ENCODE measurements at places on chromosomes 16 and 17.

- no peak for DNase-seq
Observed at GRCh38 chr17:80789356-80789902, 202.2 kb upstream of the CHMP6 start.

DNA sequence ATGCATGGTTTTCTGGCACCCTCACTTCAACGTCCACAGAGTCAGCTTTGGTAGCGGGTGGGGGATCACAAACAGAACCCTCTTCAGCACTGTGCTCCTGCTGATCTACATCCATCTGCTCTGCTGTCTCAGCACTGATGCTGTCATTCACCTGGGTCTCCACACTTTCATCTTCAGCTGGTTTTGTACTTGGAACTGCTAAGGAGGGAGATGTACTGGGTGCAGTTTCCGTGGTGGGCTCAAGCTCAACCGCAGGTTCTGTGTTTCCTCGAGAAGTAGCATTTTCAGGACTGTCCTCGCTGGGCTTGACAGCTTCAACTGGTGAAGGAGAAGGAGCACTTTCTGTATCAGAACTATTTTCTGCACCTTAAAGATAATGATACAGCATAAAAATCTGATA is 101.8 kb downstream of the TTC19 start:
- no peak for DNase-seq

GRCh38 chr17:8126491-8127066 is 2.7 kb upstream of the HES7 start:
- DNase-seq = no peak

GRCh38 chr17:80151333-80151732 is 4.4 kb upstream of the EIF4A3 start:
- DNase-seq = no peak

DNA sequence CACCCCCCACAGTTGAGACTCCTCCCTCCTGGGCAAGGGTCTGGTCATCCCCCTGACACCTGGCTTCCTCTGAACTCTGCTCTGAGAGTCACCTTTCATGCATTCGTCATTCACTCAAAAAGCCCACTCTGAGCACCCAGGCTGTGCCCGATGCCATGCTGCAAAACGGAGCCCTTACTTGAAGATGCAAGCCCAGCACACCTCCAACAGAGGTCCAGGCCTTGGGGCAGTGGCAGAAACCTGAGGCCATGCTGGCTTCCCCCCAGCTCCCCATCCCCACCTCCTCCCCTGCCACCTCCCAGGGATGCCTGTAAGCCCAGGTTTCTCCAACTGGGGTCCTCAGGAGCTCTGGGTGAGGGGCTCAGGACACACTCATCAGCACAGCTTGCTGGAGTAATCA is 67.7 kb upstream of the TNRC6C start:
- no peak for DNase-seq

DNA sequence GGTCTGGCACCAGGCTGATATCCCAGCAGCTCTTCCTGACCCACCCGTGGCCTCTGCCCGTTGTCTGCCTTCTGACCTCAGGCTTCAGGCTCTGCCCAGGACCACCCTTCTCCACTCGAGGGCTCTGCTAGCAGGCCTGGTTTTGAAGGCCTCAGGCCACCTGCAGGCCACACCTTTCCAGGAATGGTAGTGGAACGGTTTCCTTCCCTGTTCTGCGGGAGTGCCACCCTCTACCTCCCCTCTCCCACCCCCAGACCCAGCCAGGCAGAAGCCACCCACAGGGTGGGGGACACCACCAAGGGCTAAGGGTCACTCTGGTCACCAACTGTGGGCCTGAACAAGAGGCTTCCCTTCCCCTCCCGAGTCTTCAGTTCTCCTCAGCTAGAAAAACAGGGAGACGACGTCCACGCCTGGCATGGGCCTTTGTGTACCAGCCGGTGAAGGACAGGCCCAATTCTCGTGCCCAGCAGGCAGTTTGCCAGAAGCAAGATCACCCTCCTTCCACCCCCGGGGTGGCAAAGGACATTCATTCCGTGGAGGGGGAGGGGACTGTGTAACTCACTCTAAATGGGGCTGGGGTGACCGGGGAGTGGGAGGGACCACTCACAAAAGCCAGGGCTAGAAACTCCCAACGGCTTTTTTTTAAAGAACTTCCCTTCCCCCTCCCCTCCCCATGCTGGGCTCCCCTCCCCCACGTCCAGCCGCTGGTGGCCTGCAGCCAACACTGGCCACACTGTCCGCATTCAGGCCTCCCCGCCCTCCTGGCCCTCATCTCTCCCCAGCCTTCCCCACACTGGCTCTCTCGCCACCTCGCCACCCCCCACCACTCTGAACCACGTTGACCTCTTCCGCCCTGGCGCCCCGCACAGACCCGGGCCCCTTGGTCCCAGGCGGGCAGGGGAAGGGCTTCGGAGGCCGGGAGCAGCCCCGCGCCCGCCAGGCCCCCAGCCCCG is 7.7 kb downstream of the CBX4 start:
- no peak for DNase-seq

DNA sequence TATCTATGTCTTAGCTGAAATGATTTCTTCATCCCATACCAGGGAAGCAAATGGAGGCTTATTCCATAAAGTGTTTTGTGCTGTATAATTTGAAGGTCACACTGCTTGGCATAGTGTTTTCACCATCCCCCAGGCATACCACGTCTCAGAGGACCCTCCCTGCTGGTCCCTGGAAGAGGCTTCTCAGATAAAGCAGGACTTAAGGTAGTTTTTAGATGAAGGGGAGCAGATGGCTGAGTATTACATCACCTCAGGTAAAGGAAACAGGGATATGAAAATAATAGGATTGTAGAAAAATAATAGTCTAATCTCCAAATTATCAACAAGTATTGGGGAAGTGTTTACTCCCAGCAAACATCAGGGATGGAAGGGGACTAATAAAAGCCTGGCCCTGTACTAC is 7.3 kb upstream of the SMG1 start:
- DNase-seq = no peak

GRCh38 chr17:77025781-77026180 is 115.0 kb upstream of the SEC14L1 start:
- DNase-seq = no peak

DNA sequence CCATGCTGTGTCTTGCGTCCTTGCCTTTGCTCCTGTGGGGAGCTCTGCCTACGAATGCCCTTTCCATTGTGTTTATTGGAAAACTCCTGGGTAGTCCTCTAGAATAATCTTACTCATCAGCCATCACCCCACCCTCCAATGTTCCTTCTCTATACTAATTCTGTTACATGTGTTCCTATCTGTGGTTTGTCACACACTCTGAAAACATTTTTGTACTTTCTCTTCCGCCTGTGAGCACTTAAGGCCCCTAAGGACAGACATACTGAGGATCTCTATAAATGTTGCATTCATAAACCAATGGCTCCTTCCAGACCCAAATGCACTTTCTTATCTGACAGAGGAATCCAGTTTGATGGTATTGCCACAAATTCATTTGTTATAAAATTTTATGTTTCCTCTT is 53.9 kb upstream of the MON1B start:
- no peak for DNase-seq

- DNase-seq = no peak
Observed at GRCh38 chr16:27625050-27625697, 75.2 kb downstream of the KATNIP start.

GRCh38 chr17:57038486-57038885 is 46.6 kb upstream of the AKAP1 start:
- DNase-seq = no peak

GRCh38 chr16:16148755-16149154 is 74.5 kb downstream of the ABCC6 start:
- DNase-seq = no peak

DNA sequence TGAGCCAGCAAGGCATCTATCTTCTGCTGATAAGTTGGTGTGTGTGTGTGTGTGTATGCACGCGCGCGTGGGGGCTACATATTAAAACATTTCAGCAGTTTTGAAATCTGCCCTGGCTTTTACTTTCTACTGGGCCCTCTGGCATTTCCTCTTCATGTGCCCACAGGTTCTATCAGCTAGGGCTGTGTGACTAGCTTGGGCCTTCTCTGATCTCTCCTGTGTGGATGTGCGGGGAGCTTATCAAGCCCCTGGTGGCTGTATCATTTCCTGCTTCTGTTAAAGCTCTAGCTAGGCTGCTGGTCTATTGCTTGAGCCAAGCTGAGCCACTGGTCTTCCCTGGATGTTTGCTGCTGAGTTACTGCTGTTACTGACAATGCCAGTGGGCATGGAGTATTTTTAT is 132.5 kb downstream of the AATF start:
- DNase-seq = peak; percentile 44

GRCh38 chr17:78664476-78665386 is 87.5 kb upstream of the DNAH17 start:
- DNase-seq = no peak

GRCh38 chr17:77882481-77883212 is 75.9 kb upstream of the TNRC6C start:
- peak; percentile 74 for DNase-seq

DNA sequence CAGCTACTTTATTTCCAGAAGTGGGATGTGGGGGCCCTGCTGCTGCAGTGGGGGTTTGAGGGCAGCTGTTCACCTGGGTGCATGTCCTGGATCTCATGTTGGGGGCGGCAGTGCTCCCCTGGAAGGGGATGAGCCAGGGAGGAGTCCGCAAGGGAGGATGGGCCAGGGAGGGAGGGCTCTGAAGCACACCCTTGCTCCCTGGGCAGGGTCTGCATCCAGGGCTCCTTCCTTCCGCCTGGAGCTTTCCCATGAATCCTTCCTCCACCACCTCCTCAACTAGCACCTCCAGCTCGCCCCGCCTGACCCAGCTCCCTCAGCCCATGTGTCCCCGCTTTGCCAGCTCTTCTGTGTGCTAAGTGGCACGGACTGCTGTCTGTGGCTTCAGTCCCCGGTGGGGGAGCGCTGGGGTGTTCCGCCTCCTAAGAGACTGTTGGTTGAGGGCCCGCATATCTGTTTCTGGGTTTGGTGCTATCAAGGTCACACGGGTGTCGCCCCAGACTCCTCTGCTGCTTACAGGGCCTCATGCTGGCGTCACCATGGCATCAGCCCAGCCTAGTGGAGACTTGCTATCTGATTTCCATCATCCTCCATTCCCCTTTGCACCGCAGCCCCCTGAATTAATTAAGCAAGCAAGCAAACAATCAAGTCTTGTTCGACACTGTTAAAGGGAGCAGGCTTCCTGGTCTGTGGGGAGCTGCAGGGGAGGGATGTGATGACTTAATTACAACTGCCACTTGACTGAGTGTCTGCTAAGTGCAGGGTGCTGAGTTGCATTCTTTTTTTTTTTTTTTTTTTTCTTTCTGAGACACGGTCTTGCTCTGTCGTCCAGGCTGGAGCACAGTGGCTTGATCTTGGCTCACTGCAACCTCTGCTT is 71.8 kb downstream of the PRKCA start:
- peak; percentile 46 for DNase-seq

DNA sequence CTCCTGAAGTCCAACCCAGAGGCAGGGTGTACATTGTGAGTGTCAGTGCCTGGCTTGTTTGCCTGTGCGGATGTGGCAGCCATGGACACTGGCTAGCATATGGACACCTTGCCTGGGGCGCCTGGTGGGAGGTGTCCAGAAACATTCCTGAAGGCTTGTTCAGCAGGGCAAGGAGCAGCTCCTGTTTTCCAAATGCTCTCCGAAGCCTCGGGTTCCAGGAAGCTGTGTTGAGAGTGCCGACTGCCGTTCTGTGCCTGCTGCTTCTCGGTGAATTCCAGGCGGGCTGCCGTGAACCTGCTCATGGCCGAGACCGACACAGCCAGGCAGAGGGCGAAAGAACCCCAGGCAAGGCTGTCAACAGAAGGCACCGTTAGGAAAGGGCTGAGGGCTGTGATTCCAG is 10.9 kb upstream of the DHRS7C start:
- DNase-seq = no peak

DNA sequence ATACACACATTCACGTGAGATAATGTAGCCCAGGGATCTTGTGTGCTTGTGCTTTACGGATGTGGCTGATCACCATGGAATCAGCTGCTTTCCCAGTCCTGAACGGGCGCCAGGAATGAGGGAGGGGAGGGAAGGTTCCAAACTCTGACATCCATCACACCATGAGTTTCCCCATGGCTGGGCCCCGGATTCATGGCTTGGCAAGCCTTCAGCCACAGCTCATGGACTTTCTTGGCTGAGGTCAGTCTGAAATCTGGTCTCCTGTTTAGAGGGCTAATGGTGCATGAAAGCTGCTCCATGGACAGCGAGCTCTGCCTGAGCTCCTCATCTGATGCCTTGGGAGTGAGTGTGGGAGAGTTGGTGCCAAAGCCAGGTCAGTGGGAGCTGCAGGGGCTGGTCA is 767.6 kb upstream of the EEF2KMT start:
- no peak for DNase-seq

- peak; percentile 4 for DNase-seq
Observed at GRCh38 chr16:78461087-78461486, 361.6 kb downstream of the WWOX start.

GRCh38 chr16:10605636-10606035 is 25.2 kb upstream of the EMP2 start:
- DNase-seq = no peak

GRCh38 chr17:44000871-44001460 is 3.5 kb upstream of the NAGS start:
- DNase-seq = no peak

- DNase-seq = no peak
Observed at GRCh38 chr16:11992586-11993524, 16.3 kb downstream of the SNX29 start.

- DNase-seq = peak; percentile 66
Observed at GRCh38 chr17:45314741-45315647, 1.8 kb downstream of the MAP3K14 start.

GRCh38 chr16:85139881-85140339 is 27.6 kb upstream of the CIBAR2 start:
- no peak for DNase-seq

DNA sequence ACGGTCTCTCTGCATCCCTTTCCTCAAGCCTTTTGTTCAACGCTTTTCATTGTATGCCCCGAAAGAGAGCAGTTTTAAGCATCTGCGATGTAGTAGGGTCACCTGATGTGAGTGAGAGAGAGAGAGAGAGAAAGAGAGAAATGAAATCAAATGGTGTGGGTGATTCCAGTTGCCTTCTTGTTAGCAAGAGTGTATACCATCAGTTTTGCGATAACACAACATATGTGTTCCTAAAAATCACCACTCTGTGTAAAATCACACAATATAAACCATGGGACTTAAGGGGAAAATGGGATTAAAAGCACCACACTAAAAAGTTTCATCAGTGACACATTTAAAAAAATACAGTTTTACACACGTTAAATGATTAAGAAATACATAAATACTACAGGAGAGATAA is 1102.7 kb upstream of the EEF2KMT start:
- no peak for DNase-seq

DNA sequence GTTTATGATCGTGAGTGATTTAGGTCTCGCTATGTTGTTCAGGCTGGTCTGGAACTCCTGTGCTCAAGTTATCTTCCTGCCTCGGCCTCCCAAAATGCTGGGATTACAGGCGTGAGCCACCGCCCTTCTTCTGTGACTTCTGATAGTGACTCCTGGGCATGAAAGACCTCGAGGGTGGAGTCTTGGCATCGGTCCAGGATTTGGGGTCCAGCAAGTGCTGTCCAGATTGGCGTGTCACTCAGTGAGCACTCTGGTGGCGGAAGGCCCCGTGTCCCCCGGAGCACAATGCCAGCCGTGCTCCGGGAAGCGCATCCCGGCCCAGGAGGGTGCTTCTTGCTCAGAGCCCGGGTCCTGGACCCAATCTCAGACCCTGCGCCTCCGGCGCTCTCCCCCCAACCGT is 6.8 kb downstream of the OR1F1 start:
- no peak for DNase-seq

GRCh38 chr17:82871056-82871775 is 31.4 kb upstream of the ZNF750 start:
- DNase-seq = no peak
